ENCODE measurements at places on chromosomes 2 and 18.

GRCh38 chr2:71785516-71785981, 332.2 kb downstream of the DYSF start:
- no peaks in the 10 kb centered on the region for H3K36me3 ChIP-seq
- H3K27ac ChIP-seq: no peak overlapping the region
- no peak overlapping the region for H3K4me3 ChIP-seq
- no peak for DNase-seq

DNA sequence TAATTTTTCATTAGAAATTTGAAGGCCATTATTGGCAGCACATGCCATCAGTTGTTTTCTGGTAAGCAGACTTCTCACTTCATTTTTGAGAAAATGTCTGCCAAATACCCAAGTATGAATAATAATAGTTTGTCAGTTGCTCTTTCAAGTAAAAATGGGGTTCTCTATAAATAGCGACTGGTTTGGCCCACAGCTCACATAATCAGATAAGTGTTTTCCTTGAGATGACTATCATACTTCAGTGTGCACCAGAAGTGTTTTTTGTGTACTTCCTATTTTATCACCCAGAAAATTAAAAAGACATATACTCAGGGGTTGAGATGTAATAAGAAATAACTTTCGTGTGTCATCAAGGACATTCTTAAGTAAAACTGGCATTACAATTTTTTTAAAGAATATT, 147.1 kb downstream of the PHLPP1 start:
- peaks cover 13% of the 10 kb centered on the region for H3K4me1 ChIP-seq
- no peak overlapping the region for H3K27ac ChIP-seq
- no peaks in the 10 kb centered on the region for H3K27me3 ChIP-seq
- H3K36me3 ChIP-seq: no peaks in the 10 kb centered on the region
- H3K4me3 ChIP-seq: no peak overlapping the region
- DNase-seq: no peak

DNA sequence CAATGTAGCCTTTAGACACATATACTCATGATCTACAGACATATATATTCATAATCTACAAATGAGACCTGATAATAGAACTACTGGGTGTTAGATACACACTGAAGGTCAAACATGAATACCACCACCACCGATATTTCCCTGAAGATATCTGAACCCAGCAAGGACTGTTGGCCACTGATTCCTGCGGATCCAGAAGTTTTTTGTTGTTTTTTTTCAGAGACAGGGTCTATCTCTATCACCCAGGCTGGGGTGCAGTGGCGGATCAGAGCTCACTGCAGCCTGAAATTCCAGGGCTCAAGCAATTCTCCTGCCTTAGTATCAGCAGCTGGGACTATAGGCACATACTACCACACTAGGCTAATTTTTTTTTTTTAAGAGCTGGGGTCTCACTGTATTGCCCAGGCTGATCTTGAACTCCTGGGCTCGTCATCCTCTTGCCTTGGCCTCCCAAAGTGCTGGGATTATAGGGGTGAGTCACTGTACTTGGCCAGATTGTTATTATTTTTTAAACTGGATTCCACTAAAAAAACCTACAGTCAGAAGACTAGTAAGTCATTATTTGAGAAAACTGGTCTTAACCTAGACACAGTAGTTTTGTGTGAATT, 1.8 kb downstream of the METTL5 start:
- H3K36me3 ChIP-seq: peaks cover 24% of the 10 kb centered on the region
- DNase-seq: no peak
- peaks cover 56% of the 10 kb centered on the region for H3K4me1 ChIP-seq
- no peaks in the 10 kb centered on the region for H3K27me3 ChIP-seq

DNA sequence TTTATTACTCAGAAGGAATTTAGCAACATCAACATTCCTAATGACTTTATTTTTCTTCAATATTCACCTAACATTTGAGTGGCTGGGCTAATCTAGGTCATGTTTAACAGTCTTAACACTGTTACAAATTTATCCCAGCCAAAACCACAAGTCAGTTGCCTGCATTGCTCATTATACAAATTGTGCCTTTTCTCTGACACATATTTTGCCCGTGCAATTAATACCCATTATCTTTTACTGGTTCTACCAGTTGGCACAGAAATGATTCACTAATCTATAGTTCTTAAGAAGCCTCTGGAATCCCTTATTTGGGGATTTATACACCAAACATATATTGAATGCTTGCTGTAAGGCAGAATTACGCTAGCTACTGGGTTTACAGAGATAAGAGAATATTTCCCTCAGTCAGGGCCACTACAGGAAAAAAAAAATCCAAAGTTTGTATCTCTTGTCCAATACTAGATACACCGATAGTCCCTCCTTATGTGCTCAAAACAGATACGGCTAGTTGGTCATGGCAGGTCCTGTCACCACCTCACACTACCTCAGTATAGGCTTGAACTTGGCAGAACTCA, 46.3 kb downstream of the ZCCHC2 start:
- H3K27me3 ChIP-seq: no peaks in the 10 kb centered on the region
- H3K36me3 ChIP-seq: peaks cover 39% of the 10 kb centered on the region
- H3K4me1 ChIP-seq: peaks cover 17% of the 10 kb centered on the region
- H3K27ac ChIP-seq: no peak overlapping the region

- no peak overlapping the region for H3K27ac ChIP-seq
- H3K4me1 ChIP-seq: peaks cover 54% of the 10 kb centered on the region
- H3K4me3 ChIP-seq: no peak overlapping the region
These were observed 20.0 kb downstream of the WDFY1 start for GRCh38 chr2:223925106-223925505.

GRCh38 chr2:133711806-133712205, 143.5 kb upstream of the NCKAP5 start:
- no peaks in the 10 kb centered on the region for H3K27me3 ChIP-seq
- no peaks in the 10 kb centered on the region for H3K4me1 ChIP-seq
- no peak overlapping the region for H3K4me3 ChIP-seq

GRCh38 chr2:146048141-146048540, 1528.2 kb upstream of the ZEB2 start:
- H3K36me3 ChIP-seq: no peaks in the 10 kb centered on the region
- no peak overlapping the region for H3K27ac ChIP-seq
- no peaks in the 10 kb centered on the region for H3K4me1 ChIP-seq
- no peaks in the 10 kb centered on the region for H3K27me3 ChIP-seq
- DNase-seq: no peak

DNA sequence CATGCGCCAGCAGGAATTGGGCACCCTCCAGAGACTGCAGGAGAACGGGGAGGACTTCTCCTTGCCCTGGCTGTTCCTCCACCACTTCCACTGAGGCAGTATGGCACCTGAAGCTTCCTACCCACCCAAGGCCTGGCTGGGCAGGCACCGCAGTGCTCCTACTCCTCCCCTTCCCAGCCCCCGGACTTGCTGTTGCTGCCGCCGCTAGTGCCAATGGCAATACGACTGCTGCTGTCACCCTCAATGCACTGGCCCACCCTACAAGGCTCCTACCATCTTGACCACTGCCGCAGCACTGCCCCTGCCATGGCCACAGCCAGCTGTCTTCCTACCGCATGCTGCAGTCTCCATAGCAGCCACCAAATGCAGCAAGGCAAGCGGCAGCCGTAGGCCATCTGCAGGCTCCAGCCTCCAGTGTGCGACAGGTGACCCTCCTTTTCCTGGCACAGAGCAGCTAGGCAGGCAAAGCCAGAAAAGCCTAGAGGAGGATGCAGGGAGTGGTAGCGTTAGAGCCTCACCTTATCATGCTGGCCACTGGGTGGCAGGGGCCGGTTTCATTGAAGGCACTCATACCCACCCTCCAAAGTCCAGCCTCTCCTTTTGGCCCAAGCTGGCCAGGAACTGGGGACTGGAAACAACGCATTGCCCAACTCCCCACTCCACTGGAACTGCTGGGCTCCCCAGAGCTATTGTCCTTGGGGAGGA, 47.4 kb upstream of the ANKRD62 start:
- no peaks in the 10 kb centered on the region for H3K36me3 ChIP-seq
- H3K4me1 ChIP-seq: peaks cover 21% of the 10 kb centered on the region
- peaks cover 22% of the 10 kb centered on the region for H3K27me3 ChIP-seq
- no peak overlapping the region for H3K4me3 ChIP-seq

DNA sequence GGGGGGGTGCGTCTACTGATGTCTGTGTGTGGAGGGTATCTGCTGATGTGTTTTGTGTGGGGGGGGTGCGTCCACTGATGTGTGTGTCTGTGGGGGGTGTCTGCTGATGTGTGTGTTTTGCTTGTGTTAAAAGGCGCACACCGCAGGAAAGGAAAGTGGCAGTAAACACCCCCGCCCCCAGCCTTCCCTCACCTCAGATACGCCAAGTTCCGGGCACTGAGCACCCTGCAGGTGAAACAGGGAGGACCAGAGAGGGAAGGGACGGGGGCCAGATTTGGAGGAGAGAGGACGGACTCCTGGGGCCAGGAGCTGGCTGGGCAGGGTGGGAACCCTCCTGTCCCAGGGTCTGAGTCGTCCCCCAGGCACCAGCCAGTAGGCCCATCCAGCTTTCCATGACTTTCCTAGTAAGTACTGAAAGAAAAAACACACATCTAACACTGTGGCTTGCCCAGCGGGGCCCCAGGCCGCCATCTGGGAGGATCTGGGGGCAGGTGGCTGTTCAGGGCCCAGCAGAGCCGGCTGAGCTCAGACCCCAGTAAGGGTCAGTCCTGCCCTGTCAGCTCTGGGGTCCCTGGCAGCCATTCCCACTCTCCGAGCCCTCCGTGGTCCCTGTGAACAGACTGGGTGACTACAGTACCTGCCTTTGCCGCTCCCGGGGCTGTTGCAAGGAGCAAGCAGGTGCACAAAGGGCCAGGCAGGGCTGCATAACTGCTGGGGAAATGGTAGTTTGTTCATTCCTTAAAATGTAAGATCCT, 126.9 kb downstream of the NFATC1 start:
- H3K27ac ChIP-seq: peak overlapping the region; percentile 94
- DNase-seq: peak; percentile 75
- H3K4me3 ChIP-seq: peak overlapping the region; percentile 86
- peaks cover 92% of the 10 kb centered on the region for H3K4me1 ChIP-seq

- H3K36me3 ChIP-seq: no peaks in the 10 kb centered on the region
These were observed 76.1 kb downstream of the PPP1R1C start for GRCh38 chr2:182061739-182062138.

GRCh38 chr18:21391074-21391673, 149.1 kb downstream of the GREB1L start:
- no peaks in the 10 kb centered on the region for H3K36me3 ChIP-seq
- no peak overlapping the region for H3K27ac ChIP-seq
- H3K4me3 ChIP-seq: no peak overlapping the region
- no peak for DNase-seq

GRCh38 chr2:129379411-129379810, 600.1 kb upstream of the RAB6C start:
- H3K4me1 ChIP-seq: no peaks in the 10 kb centered on the region
- H3K27me3 ChIP-seq: no peaks in the 10 kb centered on the region
- H3K4me3 ChIP-seq: no peak overlapping the region
- H3K27ac ChIP-seq: no peak overlapping the region

- no peak overlapping the region for H3K27ac ChIP-seq
- peaks cover 18% of the 10 kb centered on the region for H3K4me1 ChIP-seq
- DNase-seq: no peak
- no peaks in the 10 kb centered on the region for H3K36me3 ChIP-seq
- H3K27me3 ChIP-seq: no peaks in the 10 kb centered on the region
- no peak overlapping the region for H3K4me3 ChIP-seq
These were observed 58.1 kb upstream of the MCFD2 start for GRCh38 chr2:46973673-46974072.

- H3K4me3 ChIP-seq: peak overlapping the region; percentile 17
- H3K27me3 ChIP-seq: no peaks in the 10 kb centered on the region
- H3K4me1 ChIP-seq: peaks cover 99% of the 10 kb centered on the region
- peak overlapping the region; percentile 94 for H3K27ac ChIP-seq
These were observed 80.8 kb downstream of the ANKRD44 start for GRCh38 chr2:197229509-197230443.

- H3K4me1 ChIP-seq: no peaks in the 10 kb centered on the region
- H3K4me3 ChIP-seq: no peak overlapping the region
- no peaks in the 10 kb centered on the region for H3K27me3 ChIP-seq
- DNase-seq: no peak
- H3K36me3 ChIP-seq: no peaks in the 10 kb centered on the region
These were observed 68.4 kb upstream of the CTDP1 start for GRCh38 chr18:79611040-79611681.

GRCh38 chr2:60371219-60371618, 182.2 kb downstream of the BCL11A start:
- no peaks in the 10 kb centered on the region for H3K36me3 ChIP-seq
- no peaks in the 10 kb centered on the region for H3K27me3 ChIP-seq
- H3K4me3 ChIP-seq: no peak overlapping the region

DNA sequence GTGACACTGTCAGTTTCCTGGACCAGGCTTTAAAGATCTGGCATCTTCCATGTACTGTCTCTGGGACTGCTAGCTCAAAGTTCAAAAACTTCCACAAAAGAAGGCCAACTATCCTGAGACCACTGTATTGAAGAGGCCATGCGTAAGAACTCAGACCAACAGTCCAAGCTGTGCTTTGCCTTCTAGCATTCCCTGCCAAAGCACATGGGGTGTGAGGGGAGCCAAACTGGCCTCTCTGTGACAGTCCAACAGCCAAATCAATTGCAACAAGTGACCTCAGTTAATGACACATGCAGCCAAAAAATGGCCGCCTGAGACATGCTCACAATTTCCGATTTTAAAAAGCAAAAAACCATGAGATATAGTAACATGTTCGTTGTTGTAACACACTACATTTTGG, 160.3 kb upstream of the CDH19 start:
- no peaks in the 10 kb centered on the region for H3K27me3 ChIP-seq
- no peak for DNase-seq
- no peak overlapping the region for H3K27ac ChIP-seq
- H3K4me1 ChIP-seq: no peaks in the 10 kb centered on the region

GRCh38 chr2:22990246-22990645, 394.7 kb upstream of the KLHL29 start:
- no peaks in the 10 kb centered on the region for H3K4me1 ChIP-seq
- H3K36me3 ChIP-seq: no peaks in the 10 kb centered on the region
- DNase-seq: no peak
- H3K27ac ChIP-seq: no peak overlapping the region
- no peak overlapping the region for H3K4me3 ChIP-seq

- peaks cover 20% of the 10 kb centered on the region for H3K4me1 ChIP-seq
- no peaks in the 10 kb centered on the region for H3K27me3 ChIP-seq
- no peak overlapping the region for H3K27ac ChIP-seq
- H3K4me3 ChIP-seq: no peak overlapping the region
- DNase-seq: no peak
- no peaks in the 10 kb centered on the region for H3K36me3 ChIP-seq
These were observed 37.6 kb upstream of the B3GNT7 start for GRCh38 chr2:231357931-231358330.

DNA sequence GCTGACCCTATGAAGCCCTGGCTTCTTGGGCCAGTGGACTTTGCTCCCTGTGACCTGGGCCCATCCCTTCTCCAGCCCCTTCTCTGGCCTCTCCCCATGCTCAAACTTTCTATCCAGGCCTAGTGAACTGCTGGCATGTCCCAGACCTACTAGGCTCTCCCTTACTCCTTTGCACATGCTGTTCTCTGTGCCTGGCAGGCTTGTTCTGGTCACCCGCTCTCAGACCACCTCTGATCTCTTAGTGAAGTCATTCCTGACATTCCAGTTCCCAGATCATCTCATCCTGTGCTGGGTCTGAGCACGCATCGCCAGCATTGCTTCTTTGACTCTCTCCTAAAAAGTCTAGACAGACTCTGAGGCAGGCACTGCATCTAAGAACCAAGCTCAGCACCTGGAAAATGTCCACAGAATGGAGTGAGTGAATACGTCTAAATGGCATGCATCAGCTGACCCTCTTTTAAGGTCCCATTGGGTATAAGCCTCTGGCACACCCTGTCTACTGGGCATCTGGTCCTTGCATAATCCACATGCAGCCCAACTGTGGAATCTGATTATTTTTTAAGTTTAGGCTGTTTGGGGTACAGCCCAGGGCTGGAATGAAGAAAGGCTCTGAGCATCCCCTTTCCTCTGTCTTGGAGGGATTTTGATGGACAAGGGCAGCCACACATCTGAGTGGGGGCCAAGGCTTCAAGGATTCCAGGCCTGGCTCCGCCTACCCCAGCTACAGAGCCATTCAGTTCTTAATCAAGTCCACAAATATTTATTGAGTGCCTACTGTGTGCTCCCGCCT, 130.6 kb upstream of the HAAO start:
- H3K27ac ChIP-seq: no peak overlapping the region
- no peak overlapping the region for H3K4me3 ChIP-seq
- no peak for DNase-seq
- H3K27me3 ChIP-seq: peaks cover 5% of the 10 kb centered on the region
